Left forelimb (tissue), 1 donor: ENCODE measurements at places on chromosomes 16 and 17.

- no peak for DNase-seq
These were observed 72.9 kb downstream of the JPH3 start for GRCh38 chr16:87675111-87675719.

- DNase-seq: no peak
These were observed 363 bp downstream of the KARS1 start for GRCh38 chr16:75647112-75647491.

GRCh38 chr16:22202261-22202637 is 3.8 kb upstream of the EEF2K start:
- no peak for DNase-seq

- no peak for DNase-seq
These were observed 86.5 kb upstream of the LHX1 start for GRCh38 chr17:36850790-36851189.

GRCh38 chr16:53098526-53099317 is 43.9 kb downstream of the CHD9 start:
- peak; percentile 90 for DNase-seq

DNA sequence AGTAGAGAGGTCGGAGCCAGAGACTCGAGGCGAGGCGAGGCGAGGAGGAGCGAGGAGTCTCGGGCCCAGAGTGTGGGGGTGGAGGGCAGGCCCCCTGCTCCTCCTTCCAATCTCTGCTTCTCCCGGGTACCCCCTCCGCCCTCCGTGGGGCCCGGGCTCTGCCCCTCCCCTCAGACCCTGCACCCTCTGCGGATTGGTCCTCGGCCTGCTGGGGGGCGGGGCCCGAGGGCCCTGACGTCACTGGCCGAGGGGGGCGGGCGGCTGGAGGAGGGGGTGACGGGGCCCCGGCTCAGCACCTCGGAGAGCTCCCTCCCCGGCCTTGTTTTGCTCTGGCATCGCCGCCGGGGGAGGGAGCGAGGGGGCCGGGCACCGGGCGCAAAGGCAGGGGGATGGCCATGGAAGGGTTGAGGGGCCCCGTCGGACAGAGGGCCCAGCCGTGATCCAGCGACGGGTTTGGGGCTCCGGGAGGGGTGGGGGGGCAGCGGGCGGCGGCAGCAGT is at the start of gene RUNDC3A:
Gene RUNDC3A, plus strand, starts transcription at position 282 of the 499 bp plus-strand sequence. CDS start 232 bp downstream, outside the sequence.
- peak; percentile 96 for DNase-seq

- no peak for DNase-seq
These were observed 4.9 kb upstream of the HSD11B2 start for GRCh38 chr16:67426022-67426421.

GRCh38 chr17:72507370-72507769 is 386.6 kb downstream of the SOX9 start:
- no peak for DNase-seq

DNA sequence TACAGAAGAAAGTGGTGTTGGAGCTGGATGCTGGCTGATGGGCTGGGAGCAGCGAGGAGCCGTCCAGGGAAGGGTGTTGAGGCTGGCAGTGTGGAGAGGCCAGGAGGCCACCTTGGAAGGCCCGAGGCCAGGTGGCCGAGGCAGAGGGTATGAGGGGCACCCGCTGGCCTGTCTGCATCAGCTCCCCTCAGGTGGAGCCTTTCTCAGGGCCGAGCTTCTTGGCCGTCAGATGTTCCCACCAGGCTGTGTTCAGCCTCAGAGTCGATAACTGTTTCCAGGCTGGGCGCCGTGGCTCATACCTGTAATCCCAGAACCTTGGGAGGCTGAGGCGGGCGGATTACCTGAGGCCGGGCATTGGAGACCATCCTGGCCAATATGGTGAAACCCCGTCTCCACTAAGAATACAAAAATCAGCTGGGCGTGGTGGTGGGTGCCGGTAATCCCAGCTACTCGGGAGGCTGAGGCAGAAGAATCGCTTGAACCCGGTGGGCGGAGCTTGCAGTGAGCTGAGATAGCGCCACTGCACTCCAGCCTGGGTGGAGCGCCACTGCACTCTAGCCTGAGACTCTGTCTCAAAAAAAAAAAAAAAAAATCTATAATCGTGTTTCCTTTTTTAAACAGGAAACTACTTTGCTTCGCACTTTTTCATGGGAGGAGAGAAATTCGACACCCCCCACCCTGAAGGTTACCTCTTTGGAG is 25.3 kb downstream of the MGRN1 start:
- DNase-seq: no peak
